Fibroblast of upper back skin (primary cell): ENCODE measurements at places on chromosomes 5 and 9.

GRCh38 chr9:107222020-107222522 lies 61.0 kb upstream of the RAD23B start:
- peak; percentile 37 for DNase-seq

DNA sequence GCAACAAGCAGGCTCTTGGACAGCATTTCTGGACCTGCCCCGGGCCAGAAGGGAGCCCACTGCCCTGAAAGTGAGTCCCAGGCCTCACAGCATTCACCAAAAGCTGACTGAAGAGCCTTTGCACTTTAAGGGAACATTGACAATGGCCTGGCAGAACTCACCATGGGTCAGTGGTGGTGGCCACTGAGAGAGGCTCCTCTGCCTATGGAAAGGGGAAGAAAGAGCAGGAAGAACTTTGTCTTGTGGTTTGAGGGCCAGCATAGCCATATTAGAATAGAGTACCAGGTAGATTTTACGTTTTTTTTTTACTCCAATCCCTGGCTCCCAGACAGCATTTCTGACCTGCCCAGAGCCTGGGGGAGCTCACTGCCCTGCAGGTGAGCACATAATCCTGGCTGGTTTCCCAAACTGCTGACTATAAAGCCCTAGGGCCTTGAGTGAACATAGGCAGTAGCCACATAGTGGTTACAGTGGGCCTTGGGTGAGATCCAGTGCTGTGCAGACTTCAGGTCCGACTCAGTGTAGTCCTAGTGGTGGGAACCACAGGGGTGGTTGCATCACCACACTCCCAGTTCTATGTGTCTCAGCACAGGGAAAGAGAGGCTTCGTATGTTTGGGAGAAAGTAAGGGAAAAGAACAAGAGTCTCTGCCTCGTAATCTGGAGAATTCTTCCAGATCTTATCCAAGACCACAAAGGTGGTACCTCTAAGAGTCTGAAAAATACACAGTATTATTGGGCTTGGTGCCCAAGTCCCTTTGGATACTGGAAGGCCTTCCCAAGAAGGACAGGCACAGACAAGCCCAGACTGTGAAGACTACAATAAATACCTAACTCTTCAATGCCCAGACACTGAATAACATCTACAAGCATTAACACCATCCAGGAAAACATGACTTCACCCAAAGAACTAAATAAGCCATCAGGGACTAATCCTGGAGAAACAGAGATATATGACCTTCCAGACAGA lies 89.5 kb downstream of the TSSK1B start:
- DNase-seq, result peak; percentile 66

DNA sequence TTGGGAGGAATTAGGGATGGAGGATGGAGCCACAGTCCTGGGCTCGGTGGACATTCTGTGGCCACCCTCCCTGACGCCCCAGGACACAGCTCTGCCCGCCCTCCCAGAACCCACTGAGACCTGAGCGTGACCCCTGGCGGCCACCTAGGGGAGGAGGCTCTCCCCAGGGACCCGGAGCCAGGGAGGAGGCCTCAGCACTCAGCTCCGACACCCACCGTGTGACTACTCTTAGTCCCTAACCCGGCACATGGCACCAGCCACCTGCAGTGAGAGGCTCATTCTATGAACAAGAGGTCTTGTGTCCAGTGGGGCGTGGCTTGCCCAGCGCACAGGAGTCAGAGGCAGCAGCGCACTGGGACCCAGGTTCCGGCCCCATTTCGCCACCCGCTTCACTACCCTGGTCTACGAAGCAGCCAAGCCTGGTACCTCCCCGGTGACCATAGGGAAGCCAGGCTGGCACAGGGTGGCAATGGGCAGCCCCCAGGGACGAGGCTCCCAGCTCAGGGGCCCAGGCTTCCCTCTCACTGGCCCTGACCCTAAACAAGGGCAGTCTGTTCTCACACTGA lies 10.2 kb downstream of the SARDH start:
- DNase-seq, result no peak

GRCh38 chr5:175466700-175467318 lies 11.6 kb upstream of the SFXN1 start:
- DNase-seq, result no peak

GRCh38 chr5:105872569-105873270 lies 1798.0 kb downstream of the EFNA5 start:
- DNase-seq, result no peak
